B cell (primary cell): ENCODE measurements at places on chromosomes 12 and 14. TPM values are rescaled to one million over a fixed set of nuclear protein-coding genes. Genes with fewer than 3 reads are reported as not detected.

Gene RAB3IP
- total RNA-seq = 37.9 and 38.4 TPM in 2 replicates

Gene LRTM2
- total RNA-seq = not detected in 2 replicates

Gene TAS2R8
- not detected in 2 replicates for total RNA-seq

Gene GOLT1B
- 25.1 and 26.3 TPM in 2 replicates for total RNA-seq

Gene ACOT6
- total RNA-seq = not detected in 2 replicates

Gene CCDC197
- not detected in 2 replicates for total RNA-seq

Gene BCAT1
- total RNA-seq = 4.9 and 9.6 TPM in 2 replicates

Gene DNAJC22
- not detected in 2 replicates for total RNA-seq

Gene AICDA
- 0.94 and 0.95 TPM in 2 replicates for total RNA-seq

Gene SLC25A21
- total RNA-seq = not detected in 2 replicates

Gene LGR5
- not detected in 2 replicates for total RNA-seq

Gene CLEC12A
- not detected in 2 replicates for total RNA-seq

Gene TRIM9
- 0.32 TPM in 2 replicates for total RNA-seq

DNA sequence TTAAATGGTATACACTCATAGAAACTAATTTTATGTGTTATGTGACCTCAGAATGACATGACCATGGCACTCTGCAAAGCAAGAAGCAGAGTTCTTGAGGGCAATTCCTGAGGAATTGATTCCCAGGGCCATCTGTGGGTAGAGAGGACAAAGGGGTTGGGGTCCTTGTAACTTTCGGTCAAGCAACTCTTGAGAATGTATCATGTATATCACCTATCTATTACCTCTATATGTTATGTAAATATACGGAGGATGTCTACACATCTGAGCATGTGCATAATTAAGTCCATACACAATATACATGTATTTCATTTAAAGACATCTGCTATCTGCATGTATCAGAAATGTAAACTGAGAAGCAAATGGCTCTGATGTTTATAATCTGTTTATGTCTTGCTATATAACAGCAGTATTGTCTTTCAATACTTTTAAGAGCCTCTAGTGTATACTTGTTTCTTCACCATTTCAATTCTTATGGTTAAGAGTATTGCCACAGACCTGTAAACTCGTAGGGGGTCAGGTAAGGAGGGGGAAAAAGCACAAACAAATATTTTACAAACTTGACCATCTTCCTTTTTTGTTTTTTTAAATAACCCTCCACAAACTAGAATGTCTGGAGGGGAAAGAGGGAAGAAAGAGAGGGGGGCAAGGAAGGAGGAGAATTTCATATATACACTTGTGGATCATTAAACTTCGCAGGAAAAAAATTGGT is 4.5 kb downstream of the FOXA1 start:
- no peak overlapping the region for H3K27ac ChIP-seq
- H3K36me3 ChIP-seq = no peaks in the 10 kb centered on the region
- H3K4me3 ChIP-seq = no peak overlapping the region
- DNase-seq = no peak

- DNase-seq = no peak
- no peak overlapping the region for H3K27ac ChIP-seq
- no peaks in the 10 kb centered on the region for H3K4me1 ChIP-seq
- no peaks in the 10 kb centered on the region for H3K27me3 ChIP-seq
Observed at GRCh38 chr12:29544428-29545101, 47.1 kb upstream of the OVCH1 start.

- H3K36me3 ChIP-seq = peaks cover 14% of the 10 kb centered on the region
- no peak for DNase-seq
- H3K27me3 ChIP-seq = no peaks in the 10 kb centered on the region
- peaks cover 15% of the 10 kb centered on the region for H3K4me1 ChIP-seq
- H3K4me3 ChIP-seq = no peak overlapping the region
Observed at GRCh38 chr12:10716704-10717315, 6.3 kb downstream of the YBX3 start.

GRCh38 chr14:69013943-69014782 is 35.1 kb upstream of the ACTN1 start:
- no peaks in the 10 kb centered on the region for H3K4me1 ChIP-seq
- H3K27me3 ChIP-seq = no peaks in the 10 kb centered on the region
- DNase-seq = no peak
- H3K36me3 ChIP-seq = no peaks in the 10 kb centered on the region
- no peak overlapping the region for H3K4me3 ChIP-seq

DNA sequence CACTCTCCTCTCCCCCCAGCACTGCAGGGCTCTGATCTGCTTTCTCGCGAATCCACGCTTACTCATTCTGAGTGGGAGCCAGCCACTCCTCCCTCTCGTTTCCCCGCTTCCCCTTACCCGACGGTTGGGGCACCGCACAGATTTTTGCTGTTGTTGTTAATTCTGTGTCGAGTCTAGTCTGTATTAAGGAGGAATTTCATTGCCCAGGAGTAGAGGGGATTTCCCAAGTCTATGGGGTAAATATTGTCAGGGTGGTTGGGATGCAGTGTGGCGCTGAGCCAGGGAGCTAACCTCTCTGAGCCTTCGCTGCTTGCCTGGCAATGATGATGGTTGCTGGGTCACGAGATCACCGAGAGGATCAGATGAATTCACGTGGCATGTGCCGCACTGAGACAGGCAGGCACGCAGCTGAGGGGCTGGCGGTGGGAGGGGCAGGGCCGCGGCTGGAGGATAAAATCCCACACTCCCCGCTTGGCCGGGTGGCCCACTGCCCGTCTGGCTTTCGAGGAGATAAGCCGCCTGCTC is 18.5 kb downstream of the NCOR2 start:
- peaks cover 74% of the 10 kb centered on the region for H3K4me1 ChIP-seq
- DNase-seq = no peak
- no peaks in the 10 kb centered on the region for H3K27me3 ChIP-seq
- no peak overlapping the region for H3K27ac ChIP-seq

GRCh38 chr12:49540229-49541139 is 1.7 kb downstream of the KCNH3 start:
- peaks cover 47% of the 10 kb centered on the region for H3K27me3 ChIP-seq
- H3K4me3 ChIP-seq = no peak overlapping the region
- H3K27ac ChIP-seq = no peak overlapping the region
- peaks cover 33% of the 10 kb centered on the region for H3K4me1 ChIP-seq

GRCh38 chr14:24389226-24389848 is 9.5 kb upstream of the NYNRIN start:
- DNase-seq = no peak
- no peaks in the 10 kb centered on the region for H3K4me1 ChIP-seq
- H3K4me3 ChIP-seq = no peak overlapping the region
- H3K27me3 ChIP-seq = no peaks in the 10 kb centered on the region
- H3K27ac ChIP-seq = no peak overlapping the region
- no peaks in the 10 kb centered on the region for H3K36me3 ChIP-seq

GRCh38 chr12:59004456-59004855 is 84.2 kb upstream of the LRIG3 start:
- H3K4me3 ChIP-seq = no peak overlapping the region
- H3K4me1 ChIP-seq = no peaks in the 10 kb centered on the region
- no peak for DNase-seq
- no peak overlapping the region for H3K27ac ChIP-seq

DNA sequence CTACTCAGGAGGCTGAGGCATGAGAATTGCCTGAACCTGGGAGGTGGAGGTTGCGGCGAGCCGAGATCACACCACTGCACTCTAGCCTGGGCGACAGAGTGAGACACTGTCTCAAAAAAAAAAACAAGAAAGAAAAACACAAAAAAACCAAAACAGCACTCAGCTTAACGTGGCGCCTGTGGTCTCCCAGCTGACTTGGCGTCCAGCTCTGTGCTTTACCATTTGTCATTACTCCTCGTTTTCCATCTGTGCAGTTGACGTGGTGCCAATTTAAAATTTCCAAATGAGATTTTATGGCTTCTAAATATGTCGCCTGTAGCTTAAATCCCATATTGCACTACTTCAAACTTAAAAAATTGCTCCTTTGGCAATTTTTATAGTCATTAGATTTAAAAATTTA is 2.0 kb downstream of the MGP start:
- no peak overlapping the region for H3K27ac ChIP-seq
- H3K4me1 ChIP-seq = peaks cover 44% of the 10 kb centered on the region
- no peaks in the 10 kb centered on the region for H3K36me3 ChIP-seq
- DNase-seq = no peak

GRCh38 chr14:22836301-22837113 is at the start of gene MMP14:
TSS of gene MMP14 (plus strand) at chr14:22836585. CDS start at chr14:22836818, 233 bp downstream.
- H3K27me3 ChIP-seq = peaks cover 23% of the 10 kb centered on the region
- H3K27ac ChIP-seq = no peak within 1 kb of the TSS
- H3K4me1 ChIP-seq = peaks cover 22% of the 10 kb centered on the region
- no peak for DNase-seq

DNA sequence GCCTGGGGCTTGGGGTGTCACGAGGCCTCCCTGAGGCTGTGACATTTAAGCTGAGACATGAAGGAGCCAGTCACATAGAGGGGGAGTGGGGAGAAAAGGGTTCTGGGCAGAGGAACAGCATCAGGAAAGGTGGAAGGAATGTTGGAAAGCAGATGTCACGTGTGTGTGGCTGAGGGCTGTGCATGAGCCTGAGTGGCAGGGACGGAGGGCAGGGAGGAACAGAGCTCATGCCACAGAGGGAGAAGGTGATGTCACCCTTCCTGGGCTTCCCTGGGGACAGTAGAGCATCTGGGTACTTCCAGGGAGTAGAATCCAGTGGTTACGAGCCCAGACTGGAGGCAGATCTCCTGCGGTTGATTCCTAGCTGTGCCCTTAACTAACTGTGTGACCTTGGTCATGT is 32.0 kb upstream of the JDP2 start:
- H3K4me1 ChIP-seq = no peaks in the 10 kb centered on the region
- no peaks in the 10 kb centered on the region for H3K36me3 ChIP-seq
- H3K27me3 ChIP-seq = no peaks in the 10 kb centered on the region
- H3K27ac ChIP-seq = no peak overlapping the region
- no peak overlapping the region for H3K4me3 ChIP-seq
- no peak for DNase-seq

- no peak overlapping the region for H3K4me3 ChIP-seq
- H3K36me3 ChIP-seq = no peaks in the 10 kb centered on the region
- no peak overlapping the region for H3K27ac ChIP-seq
- no peak for DNase-seq
- H3K27me3 ChIP-seq = no peaks in the 10 kb centered on the region
Observed at GRCh38 chr12:28652239-28652638, 462.0 kb downstream of the CCDC91 start.

GRCh38 chr14:72120315-72120714 is 188.1 kb downstream of the RGS6 start:
- H3K4me3 ChIP-seq = no peak overlapping the region
- H3K27ac ChIP-seq = no peak overlapping the region
- no peak for DNase-seq
- no peaks in the 10 kb centered on the region for H3K4me1 ChIP-seq
- no peaks in the 10 kb centered on the region for H3K36me3 ChIP-seq
- no peaks in the 10 kb centered on the region for H3K27me3 ChIP-seq

- no peaks in the 10 kb centered on the region for H3K27me3 ChIP-seq
- no peak overlapping the region for H3K27ac ChIP-seq
- no peak overlapping the region for H3K4me3 ChIP-seq
- H3K4me1 ChIP-seq = no peaks in the 10 kb centered on the region
Observed at GRCh38 chr12:4331842-4332241, 10.8 kb downstream of the TIGAR start.

- H3K4me1 ChIP-seq = no peaks in the 10 kb centered on the region
- no peaks in the 10 kb centered on the region for H3K36me3 ChIP-seq
- H3K27me3 ChIP-seq = no peaks in the 10 kb centered on the region
- H3K27ac ChIP-seq = no peak overlapping the region
- DNase-seq = no peak
- no peak overlapping the region for H3K4me3 ChIP-seq
Observed at GRCh38 chr14:94888121-94888520, 118.2 kb upstream of the GSC start.

DNA sequence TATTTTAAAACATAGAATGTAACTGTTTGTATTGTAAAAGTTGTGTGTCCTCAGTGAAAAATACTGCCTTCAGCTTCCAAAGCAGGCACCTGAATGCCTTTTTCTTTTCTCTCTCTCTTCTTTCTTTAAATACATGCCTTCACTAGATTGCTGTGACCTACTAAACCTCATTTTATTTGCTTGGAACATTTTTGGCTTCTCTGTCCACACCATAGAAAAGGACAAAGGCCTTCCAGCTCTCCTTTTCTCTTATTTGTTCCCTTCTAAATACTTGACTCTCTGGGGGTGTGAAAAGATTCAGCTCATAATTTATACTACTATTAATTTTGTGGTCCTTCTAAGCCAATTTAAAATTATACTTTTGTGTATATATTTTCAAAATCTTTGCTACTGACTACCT is 38.4 kb downstream of the PPM1A start:
- H3K36me3 ChIP-seq = peaks cover 44% of the 10 kb centered on the region
- H3K27me3 ChIP-seq = no peaks in the 10 kb centered on the region
- H3K4me1 ChIP-seq = no peaks in the 10 kb centered on the region

DNA sequence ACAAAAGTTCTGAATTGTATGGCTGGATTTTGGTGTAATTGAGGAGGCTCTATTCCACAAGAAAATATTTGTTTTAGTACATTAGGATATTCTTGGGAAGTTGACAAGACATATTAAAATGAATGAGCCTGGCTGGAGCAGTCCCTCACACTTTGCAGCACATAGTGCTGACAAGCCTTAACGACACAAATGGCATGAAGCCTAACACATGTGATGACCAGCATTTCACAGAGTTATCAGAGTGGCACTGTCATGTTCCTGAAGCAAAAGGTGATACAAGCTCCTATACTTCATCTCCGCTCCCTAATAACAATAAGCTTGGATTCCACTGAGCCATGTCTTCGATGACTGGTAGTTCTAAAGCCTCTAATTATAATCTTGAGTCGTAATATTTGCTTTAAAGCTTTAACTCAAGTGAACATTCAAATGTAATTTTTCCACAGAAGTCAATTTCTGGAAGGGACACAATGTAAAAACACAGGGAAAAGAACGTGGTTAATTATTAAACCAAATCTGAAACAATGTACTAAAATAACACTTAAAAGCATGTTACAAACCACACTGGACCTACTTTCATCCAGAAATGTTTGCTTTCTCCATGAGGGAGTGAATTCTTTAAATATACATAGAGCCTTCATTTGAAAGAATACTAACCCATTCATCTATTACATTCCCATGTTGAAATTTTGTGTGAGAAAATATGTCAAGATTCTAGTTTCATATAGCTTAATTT is 49.6 kb downstream of the GRIP1 start:
- H3K27me3 ChIP-seq = no peaks in the 10 kb centered on the region
- no peaks in the 10 kb centered on the region for H3K36me3 ChIP-seq
- H3K27ac ChIP-seq = no peak overlapping the region
- peaks cover 17% of the 10 kb centered on the region for H3K4me1 ChIP-seq
